ENCODE measurements at places on chromosomes 5 and 9.

DNA sequence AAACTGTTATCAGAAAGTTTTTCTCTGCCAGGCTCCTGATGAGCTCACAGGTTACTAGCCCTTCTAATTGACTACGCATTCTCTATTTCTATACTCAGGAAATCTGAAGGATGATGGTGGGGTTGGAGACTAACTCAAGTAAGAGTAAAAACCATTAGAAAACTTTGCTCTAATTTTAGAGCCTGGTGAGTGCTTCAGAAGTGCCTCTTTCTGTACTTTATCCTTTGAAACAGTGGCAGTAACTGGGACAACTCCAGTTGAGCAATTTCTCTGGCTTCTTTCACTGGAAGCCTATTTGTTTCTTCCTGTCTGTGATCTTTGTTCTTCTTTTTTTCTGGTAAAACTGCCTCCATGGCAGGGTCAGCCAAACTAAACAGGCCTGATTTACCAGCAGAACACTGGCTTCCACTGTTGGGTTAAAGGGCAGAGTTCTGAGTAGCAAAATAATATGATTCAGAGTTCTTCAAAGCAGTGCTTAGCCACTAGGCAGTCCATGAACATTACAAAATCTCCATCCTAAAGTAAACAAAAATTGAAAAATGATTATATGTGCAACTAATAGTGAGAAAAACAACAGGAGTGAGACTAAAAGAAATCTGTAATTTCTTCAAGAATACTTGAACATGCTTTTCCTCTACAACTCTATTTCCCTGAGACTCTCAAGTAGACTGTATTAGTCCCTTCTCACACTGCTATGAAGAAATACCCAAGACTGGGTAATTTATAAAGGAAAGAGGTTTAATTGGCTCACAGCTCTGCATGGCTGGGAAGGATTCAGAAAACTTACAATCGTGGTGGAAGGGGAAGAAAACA lies 79.8 kb downstream of the MROH2B start:
- no peak for DNase-seq

DNA sequence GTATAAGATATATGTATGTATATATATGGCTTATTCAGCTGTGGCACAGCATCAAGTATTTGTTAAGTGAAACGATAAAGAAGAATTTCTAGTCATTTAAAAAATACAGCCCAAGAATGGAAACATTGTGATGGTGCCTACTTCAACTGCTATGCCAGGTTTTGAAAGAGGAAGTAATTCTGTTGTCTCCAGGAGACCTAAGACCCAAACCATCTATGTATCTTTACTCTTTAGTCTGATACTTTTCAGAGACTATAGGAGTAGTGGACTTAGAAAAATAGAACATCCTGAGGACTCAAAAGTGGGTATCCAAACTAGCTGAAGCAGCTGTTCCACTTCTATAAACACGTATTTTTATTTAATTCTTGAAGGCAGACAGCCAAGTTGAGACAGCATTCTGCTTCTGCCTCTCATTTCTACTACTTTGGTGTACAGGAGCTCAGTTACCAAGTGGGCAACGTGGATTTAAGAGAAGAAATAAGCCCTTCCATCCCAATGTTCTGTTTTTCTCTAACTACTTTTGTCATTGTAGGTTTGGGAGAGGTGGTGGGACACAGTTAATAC lies 110.7 kb downstream of the RPS23 start:
- no peak for DNase-seq

- DNase-seq = no peak
Observed at GRCh38 chr5:151691706-151692105, 5.0 kb upstream of the SPARC start.

GRCh38 chr9:17017931-17018491 lies 116.8 kb upstream of the CNTLN start:
- no peak for DNase-seq

DNA sequence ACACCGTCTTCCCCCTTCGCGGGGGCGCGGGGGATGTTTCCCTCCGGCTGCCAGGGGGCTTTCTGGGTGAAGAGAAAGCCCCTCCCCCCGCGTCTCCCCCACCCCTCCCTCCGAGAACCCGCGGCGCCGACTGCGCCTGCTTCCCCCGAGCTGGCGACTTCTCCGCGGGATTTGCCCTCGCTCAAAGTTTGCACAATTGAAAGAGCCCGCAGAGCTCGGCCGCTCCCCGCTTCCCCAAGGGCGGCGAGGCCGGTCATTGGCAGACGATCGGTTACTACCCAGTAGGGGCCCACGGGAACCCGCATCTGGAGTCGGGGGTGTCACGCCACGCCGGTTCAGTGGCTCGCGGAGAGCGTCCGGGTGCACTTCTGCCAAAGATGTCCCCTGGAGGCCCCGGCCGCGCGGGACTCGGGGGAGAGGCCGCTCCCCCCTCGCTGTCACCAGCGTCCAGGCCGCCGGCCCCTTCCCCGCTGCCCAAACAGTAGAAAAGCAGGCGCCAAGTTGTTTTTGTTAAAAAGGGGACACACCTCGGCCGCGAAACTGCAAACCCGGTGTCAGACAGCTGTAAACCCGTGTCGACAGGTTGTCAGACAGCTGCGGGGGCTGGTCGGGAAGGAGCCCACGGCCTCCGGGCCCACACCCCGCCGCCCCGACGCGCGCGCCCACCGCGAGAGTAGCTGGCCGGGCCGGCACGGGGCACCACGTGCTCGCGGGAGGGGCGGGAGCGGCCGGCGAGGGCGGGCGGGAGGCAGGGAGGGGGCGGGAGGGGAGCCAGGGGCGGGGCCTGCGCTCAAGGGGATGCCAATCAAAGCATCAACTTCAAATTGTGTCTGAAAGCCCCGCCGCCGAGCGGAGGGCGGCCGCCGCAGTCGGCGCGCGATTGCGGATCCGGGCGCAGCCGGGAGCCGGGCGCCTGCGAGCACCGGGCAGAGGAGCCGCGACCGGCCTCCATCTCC lies at the start of gene IRX1:
Gene IRX1, plus strand, starts transcription at position 827 of the 956 bp plus-strand sequence. CDS start 274 bp downstream, outside the sequence.
- DNase-seq = no peak

DNA sequence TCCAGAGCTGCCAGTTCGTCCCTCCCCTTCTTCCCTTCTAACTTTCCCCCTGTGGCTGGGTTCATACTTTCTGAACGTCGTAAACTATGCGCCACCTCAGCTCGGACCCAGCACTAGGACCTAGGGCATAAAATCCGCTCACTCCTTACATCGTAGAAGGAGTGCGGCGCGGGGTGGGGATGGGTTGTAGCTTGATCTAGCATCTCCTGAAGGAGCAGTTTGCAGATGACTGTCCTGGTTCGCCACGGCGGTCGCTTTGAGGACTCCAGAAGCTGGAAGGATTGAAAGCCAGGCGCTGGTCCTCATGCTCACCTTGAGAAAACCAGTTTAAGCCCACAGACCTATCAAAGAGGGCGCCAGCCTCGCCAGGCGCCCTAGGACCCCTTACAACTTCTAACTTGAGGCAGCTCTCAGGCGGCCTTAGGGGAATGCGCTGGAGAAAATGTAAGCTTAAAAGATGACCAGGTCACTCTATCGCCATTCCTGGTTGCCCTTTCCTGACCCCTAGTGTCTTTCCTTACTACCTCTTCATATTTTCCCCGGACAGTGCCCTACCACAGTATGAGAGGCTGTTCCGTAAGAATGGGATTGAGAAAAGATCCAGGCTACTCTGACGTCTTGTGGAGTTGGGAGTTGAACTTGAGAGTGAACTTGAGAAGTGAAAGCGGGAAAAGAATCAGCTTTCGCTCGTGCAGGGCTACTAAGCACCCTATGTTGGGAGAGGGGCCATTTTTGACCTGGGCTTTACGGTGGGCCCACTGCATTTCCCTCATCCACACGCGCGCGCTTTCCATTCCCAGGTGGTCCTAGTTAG lies 2.8 kb downstream of the RORB start:
- no peak for DNase-seq

DNA sequence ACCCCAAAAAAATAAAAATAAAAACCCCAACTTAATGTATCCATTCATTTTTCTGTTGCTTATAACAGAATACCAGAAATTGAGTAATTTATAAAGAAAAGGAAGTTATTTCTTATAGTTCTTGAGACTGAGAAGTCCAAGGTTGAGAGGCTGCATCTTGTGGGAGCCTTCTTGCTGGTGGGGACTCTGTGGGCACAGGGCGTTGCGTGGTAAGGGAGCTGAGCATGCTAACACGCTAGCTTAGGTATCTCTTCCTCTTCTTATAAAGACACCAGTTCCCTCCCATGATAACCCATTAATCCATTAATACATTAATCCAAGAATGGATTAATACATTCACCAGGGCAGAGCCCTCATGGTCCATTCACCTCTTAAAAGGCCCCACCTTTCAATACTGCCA lies 150.9 kb downstream of the ZSWIM6 start:
- DNase-seq = no peak

- DNase-seq = no peak
Observed at GRCh38 chr5:168612996-168613395, 33.8 kb upstream of the PANK3 start.

GRCh38 chr9:108012405-108012804 lies 522.8 kb upstream of the KLF4 start:
- DNase-seq = no peak

DNA sequence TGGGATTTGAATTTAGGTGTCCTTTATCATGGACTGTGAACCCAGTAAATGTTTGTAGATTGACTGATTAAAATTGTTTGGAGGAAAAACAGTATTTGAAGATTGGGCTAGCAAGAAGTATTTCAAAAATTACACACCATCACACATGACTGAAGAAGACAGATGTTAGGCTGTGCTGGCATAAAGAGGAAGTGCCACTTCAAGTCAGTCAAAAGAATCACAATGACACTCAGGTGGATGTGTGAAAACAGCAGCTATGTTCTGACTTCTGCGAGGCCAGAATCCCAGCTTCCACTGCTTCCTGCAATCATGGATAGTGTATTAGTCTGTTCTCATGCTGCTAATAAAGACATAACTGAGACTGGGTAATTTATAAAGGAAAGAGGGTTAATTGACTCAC lies 393.3 kb downstream of the DMRT2 start:
- no peak for DNase-seq

DNA sequence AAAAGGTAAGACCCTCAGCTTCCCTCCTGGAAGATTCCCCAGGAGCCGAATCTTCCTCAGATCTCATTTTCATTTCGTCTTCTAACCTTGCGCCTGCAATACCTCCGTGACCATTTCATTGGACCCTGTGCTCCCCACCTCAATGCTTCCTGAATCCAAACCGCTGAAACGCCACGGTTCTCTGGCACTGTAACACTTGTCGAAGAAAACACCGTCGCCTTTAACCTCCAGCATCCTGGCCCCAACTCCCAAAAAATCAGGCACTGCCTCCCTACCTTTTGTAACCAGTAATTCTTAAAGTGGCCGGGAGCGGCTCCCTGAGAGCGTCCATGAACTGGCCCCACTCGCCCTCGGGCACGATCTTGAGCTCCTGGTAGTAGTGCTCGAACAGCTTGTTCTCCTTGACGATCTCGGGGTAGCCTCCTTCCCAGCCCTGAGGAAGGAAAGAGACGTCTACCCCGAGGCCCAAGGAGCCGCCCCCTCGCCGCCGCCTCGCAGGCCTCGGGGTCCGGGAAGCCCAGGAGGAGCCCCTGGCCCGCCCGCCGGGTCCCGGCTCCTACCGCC lies 438 bp downstream of the NSUN2 start:
- DNase-seq = no peak

DNA sequence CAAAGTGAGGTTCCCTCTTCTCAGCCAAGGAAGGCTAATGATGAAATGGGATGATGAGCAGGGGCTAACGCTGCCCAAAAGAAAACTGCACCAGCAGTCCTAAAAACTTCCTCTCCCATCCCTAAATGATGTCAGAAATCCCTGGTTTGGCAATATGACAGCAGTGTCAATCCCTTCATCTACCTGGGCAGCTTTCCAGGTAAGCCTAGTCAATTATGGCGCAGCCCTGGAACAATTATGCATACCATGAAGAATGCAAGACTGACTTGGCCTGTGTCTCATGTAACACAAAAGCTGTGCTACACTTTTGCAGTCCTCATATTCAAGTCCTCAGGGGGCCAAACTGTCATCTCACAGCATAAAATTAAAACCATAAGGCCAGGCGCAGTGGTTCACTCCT lies 7.0 kb downstream of the DMGDH start:
- no peak for DNase-seq

DNA sequence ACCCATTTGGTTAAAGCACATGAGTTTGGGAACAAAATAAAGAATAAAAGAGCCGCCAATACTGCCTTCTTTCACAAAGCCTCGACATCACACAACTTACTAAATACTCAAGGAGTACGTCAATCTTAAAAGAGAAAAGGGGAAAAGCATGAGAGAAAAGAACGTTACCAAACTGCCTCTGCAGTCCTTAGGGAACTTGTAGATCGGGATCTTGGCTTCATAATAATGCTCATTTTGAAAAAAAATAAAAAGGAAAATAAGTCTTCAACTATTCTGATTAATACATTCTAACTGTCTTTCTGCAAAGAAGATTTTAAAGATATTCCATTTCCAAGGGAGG lies 618.4 kb downstream of the PDE4D start:
- DNase-seq = no peak

DNA sequence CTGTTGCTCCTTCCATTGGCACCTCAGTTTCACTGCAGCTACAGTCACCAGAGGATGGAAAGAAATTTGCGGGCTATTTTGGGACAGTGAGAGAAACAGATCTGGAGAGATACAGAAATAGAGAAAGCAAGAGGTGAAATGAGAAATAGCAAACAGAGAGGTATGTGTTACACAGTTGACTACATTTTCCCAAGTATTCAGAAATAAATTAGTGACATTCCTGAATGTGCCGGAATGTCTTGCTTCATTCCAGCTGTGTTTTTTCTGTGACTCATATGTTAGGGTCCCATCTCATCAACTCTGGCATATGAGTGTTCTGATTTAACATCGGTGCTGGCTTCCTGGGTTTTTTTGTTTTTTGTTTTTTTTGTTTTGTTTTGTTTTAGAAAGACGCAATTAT lies 63.8 kb upstream of the ZNF462 start:
- DNase-seq = no peak

DNA sequence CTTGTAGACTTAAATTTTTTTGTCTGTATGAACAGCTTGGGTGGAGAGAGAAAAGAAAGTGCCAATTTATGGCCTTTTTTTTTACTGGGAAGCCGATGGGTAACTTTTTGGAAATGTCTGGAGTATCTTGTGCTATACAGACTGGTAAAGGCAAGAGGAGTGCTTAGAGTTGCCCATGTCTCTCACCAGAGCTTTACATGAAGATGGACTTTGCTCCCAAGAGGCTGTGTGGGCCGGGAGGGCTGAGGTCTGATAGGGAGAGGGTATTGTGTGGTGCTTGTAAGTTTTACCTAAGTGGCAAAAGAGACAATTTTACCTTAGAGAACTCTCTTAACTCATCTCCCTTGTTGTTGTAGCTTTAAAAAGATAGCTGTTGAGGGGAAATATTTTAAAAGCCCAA lies 203.2 kb downstream of the SEMA6A start:
- DNase-seq = no peak

- DNase-seq = no peak
Observed at GRCh38 chr5:132065351-132065937, 5.0 kb downstream of the IL3 start.

DNA sequence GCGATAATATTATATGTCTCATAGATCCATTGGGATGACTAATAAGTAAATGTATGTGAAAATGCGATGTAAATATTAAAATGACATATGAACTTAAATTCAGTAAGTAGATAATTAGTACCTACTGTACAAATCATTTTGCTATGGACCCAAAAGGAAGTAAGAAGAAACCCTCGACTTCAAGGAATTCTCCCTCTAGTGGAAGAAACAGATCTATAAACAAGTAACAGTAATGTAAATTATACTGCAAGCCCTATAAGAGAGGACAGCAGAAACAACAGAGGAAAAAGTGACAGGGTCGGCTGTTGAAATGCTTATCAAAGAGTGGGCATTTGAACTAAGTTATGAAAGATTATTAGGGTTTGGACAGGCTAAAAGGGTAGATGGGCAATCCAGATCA lies 320.3 kb downstream of the DMAC1 start:
- DNase-seq = no peak

Data from stimulated activated CD4-positive, alpha-beta T cell treated with anti-CD3 and anti-CD28 coated beads, TNF-alpha, amount 100 ng/mL, for 1 hour (primary cell).